Left renal pelvis (tissue), 4 donors: ENCODE measurements at places on chromosomes 1 and 21. TPM values are rescaled to one million over a fixed set of nuclear protein-coding genes. Genes with fewer than 3 reads are reported as not detected.

CLDN17 gene
- not detected for polyA plus RNA-seq

HCN3 gene
- polyA plus RNA-seq, result 11.9 TPM

PLCH2 gene
- 0.38 TPM for polyA plus RNA-seq

WNT3A gene
- 0.09 TPM for polyA plus RNA-seq

C1orf87 gene
- 0.50 TPM for polyA plus RNA-seq

URB2 gene
- 7.6 TPM for polyA plus RNA-seq

- DNase-seq, result no peak
Observed at GRCh38 chr1:113784104-113784779, 25.0 kb upstream of the PHTF1 start.

DNA sequence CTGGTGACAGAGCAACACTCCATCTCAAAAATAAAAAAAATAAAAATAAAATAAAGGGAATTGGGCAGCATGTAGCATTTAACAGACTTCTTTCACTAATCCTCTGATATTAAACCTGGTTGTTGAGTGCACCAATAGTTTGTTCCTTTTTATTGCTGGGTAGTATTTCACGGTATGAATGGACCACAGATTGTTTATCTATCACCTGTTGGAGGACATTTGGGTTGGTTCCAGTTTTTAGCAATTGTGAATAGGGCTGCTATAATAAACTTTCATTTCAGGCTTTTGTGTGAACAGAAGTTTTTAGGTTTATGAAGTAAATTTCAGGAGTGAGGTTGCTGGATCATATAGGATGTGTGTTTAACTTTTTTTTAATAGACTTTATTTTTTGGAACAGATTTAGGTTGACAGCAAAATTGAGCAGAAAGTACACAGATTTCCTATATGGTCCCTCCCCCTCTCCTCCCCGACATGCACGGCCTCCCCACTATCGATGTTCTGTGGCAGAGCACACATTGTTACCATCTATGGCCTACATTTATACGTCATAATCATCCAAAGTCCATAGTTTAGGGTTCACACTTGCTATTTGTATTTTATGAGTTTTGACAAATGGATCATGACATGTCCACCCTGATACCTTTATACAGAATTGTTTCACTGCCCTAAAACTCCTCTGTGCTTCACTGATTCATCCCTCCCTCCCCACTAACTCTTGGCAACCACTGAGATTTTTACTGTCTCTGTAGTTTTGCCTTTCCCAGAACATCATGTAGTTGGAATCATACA is 66.1 kb upstream of the TMPRSS2 start:
- DNase-seq, result no peak

GRCh38 chr1:111731956-111732355 is 7.2 kb downstream of the INKA2 start:
- no peak for DNase-seq

DNA sequence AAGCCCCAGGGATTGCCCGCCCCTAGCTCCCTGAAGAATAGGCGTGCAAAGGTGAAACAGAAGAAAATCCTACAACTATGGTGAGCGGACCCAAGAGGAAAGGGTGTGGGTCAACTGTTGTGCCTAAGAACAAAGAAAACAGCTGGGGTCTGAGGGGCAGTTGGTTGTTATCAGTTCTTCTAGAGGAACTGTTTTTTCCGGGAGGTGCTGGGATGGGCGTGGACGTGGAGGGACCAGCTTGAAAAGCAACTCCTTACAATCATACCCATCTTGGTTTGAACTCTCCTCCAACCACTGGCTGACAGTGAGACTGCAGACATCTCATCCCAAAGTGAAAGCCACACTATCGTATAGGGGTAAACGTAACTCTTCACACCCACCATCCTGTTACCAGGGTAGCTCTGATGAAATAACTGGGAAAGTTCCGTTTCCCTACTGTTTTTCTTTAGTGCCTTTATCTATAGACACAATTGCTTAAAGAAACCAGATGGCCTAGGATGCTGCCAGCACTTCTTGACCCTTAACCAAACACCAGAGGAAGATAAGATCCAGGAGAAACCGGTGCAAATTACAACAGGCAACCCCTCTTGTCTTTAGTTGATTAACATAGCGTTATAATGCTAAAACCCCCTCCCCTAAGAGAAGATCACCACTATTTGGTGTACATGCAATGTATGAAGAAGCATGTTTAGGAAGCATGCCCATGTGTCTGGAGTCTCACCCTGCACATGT is 25.6 kb upstream of the FAM89A start:
- no peak for DNase-seq

- DNase-seq, result no peak
Observed at GRCh38 chr1:183027791-183028190, 4.6 kb downstream of the LAMC1 start.

DNA sequence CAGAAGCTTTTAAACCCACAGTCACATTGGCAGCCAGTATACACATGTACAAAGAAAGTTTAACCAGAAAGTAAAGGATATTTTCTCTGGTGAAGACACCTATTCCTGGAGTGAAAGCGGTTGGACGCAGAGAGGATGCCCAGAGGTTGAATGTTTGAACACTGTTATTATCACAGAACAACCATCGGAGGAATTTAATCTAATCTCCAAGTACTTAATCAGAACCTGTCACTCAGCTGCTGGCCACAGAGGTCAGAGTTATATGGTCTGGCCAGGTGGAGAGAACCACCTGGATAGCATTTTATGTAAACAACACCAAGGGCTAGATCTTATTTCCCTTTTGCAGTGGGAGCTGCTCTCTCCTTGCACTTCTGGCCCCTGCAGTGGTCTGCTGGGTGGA is 29.4 kb downstream of the SPATA46 start:
- no peak for DNase-seq

DNA sequence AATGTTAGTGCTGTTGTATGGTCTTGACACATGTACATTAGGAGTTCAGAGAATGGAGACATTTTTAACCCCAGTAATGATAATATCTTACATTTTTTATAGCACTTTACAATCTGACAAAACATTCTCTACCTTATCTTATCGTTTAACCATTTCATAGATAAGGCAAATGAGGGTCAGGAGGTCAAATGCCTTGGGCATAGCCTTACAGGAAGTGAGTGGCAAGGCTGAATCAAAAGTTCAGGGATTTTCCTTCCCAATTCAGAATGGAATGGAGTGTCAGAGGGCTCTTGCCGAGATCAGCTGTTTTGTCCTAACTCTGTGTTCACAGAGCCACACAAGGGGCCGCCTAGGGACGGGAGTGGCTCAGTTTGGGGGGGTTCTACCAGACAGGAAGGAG is 57.6 kb upstream of the AK4 start:
- DNase-seq, result no peak

DNA sequence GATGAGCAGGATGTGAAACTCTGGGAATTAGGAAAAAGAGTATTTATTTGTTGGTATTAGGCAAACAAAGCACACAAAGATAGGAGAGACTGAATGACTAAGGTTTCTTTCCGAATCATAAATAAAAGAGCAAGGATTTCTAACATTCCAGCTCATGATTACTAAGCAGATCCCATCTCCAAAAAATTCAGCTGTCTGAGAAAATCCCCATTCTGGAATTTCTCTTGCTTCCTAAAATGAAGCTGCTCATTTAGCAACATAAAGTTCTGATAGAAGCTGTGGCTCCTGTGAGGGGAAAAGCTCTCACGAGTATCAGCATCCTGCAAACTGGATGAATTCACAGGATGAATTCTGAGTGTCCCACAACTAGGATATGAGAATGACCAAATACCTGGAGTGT is 6.7 kb upstream of the SH2D5 start:
- no peak for DNase-seq

- DNase-seq, result no peak
Observed at GRCh38 chr1:183106166-183106565, 79.9 kb upstream of the LAMC2 start.
